ENCODE measurements at places on chromosomes 7 and 10.
A peak's percentile ranks its signal among the peaks of the same experiment; 100 is the strongest.

GRCh38 chr10:14253711-14254110 lies 77.0 kb downstream of the FRMD4A start:
- DNase-seq: no peak

GRCh38 chr7:68922850-68923249 lies 675.4 kb upstream of the AUTS2 start:
- no peak for DNase-seq

DNA sequence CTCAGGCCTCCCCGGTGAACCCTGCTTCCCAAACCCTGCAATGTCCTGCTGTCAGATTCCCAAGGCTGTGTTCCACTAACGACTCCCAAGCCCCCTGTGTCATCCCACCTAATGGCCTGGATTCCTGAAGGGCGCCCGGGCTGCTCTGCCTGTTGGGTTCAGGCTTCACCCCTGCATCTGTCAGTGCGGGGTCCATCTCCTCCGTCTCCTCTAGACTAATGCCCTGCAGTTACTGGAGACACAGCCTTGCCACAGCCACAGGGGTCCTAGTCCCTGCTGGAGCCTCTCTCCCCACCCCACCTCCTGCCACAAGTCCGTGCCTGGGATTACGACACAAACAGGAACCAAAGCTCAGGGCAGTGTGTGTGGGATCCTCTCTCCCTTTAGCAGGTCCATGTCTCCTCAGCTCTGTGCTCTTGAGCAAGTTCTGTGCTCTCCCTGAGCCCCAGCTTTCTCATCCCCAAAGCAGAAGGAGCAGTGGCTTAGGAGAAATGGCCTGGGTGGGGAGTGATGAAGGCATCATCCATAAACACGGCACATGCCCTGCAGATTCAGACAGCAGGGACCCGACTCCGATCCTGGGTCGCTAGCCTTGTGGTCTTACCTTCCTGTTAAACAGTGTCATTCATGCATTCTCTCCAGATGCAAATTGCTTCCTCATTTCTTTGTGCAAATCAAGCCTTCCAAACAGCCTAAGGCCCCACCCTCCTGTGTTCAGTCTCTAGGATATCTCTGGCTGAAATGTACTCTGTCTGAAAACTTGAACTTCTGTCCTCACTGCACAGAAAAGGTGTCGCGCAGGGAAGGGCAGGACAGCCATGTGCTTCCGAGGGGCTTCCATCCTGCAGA lies 8.2 kb upstream of the RBP3 start:
- DNase-seq: no peak

DNA sequence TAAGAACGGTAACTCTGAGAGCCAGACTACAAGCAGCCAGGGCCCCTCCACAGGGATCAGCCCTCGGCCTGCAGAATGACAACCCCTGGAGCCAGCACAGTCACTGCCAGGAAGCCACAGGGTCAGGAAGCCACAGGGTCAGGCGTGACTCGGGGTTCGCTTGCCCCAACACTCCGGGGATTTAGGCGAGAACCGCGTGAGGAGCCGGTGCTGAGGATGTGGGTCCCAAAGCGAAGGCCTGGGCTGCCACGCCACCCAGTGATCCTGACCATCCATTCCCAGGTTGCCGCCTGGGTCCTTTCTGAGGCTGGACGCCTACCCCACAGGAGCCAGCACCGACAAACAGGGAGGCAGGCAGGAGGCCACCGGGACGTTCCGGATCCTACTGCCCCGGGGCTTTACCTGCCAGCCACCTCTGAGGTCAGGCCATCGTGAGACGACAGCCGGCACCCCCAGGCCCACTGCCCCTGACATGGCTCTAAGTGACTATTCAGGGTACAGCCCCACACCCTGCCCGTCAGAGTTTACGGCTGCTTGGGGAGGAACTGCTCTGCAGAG lies 228.6 kb downstream of the ELFN1 start:
- DNase-seq: no peak

GRCh38 chr10:92692080-92692671 lies 2.4 kb downstream of the HHEX start:
- DNase-seq: no peak

DNA sequence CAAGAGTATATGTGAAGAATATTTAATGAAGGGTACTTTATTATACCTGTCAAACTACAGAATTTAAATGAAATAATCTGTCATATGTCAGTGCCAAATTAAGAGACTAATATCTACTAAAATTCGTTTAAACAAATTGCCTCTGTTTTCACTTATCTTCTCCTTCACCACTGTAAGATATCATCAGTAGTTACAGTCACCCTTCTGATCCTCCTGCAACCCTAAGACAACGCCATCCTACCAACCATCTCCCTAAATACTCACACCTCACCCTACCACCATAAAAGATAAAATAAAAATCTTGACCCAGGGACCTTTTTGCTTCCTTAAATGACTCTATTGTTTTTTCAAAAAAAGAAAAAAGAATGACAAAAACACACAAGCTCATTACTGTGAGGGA lies 20.8 kb downstream of the EZH2 start:
- no peak for DNase-seq

DNA sequence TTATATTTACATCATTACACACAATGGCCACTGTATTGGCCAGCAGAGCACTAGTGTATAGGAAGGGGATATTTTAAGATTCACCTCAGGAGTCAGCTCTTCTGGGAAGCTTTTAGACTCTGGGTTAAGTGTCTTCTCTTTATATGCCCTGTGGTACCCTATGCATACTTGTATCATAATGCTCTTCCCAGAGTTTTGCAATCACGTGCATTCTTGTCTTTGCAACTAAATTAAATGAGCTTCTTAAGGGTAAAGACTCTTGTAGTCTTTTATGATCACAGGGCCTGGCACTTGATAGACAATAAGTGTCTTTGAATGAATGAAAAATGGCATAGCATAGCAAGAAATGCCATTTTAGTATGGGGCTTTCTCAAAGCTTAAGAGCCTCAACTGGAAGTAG lies 35.4 kb upstream of the ARMS2 start:
- DNase-seq: no peak

DNA sequence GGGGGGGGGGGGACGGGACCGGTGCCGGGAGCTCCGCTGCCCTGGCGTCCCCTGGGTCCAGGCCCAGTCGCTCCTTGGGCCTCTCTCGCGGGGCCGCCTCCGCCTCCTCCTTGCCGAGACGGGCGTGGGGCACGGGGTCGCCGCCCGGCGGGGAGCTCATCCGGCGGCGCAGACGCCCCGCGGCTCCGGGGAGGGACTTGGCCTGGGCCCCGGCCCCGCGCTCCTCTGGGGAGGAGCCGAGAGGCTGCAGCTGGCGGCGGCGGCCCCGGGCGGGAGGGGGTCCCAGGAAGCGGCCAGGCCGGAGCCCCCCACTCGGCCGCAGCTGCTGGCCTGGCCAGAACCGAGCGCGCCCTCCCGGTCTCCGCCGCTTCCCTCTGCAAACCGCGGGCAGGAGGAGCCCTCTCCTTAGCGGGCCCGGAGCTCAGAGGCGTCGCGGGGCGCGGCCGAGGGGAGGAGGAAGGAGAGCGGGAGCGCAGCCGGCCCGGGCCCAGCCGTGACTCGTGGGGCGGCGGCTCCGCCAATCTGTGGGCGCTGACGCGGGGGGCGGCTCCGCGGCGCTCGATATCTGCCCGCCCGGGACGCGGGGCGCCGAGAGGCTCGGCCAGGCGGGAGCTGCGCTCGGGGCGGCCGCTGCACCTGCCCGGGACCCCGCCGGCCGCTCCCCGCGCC lies at the start of gene FAM20C:
FAM20C (plus strand) TSS at position 591 of the 669 bp plus-strand sequence. CDS start 629 bp downstream, outside the sequence.
- peak; percentile 82 for DNase-seq

- DNase-seq: no peak
Observed at GRCh38 chr10:131742500-131742951, 158.3 kb upstream of the PPP2R2D start.

GRCh38 chr10:133260895-133261725 lies 15.6 kb downstream of the ADAM8 start:
- DNase-seq: peak; percentile 69

- peak; percentile 8 for DNase-seq
Observed at GRCh38 chr7:159091041-159091440, 53.6 kb downstream of the VIPR2 start.

- DNase-seq: no peak
Observed at GRCh38 chr7:108650467-108650866, 80.8 kb downstream of the DNAJB9 start.

- DNase-seq: no peak
Observed at GRCh38 chr10:86316990-86317389, 49.6 kb downstream of the GRID1 start.

DNA sequence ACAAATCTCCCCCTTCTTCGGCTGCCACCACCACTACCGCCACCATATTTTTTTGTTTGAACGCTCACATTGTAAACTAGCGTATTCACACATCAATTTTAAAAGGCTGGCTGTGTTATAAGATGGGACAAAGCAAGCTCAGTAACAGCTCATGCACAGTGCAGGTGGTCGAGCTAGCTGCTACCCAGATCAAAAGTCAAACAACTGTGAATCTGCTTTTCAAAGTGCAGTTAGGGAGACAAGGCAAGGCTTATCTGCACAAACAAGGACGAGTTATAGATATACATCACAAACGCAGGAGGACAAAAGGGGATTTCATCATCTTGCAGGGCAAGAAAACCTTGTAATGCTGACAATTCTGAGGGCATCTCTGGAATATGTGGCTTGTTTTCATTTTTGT lies 231.6 kb downstream of the VTI1A start:
- DNase-seq: no peak

DNA sequence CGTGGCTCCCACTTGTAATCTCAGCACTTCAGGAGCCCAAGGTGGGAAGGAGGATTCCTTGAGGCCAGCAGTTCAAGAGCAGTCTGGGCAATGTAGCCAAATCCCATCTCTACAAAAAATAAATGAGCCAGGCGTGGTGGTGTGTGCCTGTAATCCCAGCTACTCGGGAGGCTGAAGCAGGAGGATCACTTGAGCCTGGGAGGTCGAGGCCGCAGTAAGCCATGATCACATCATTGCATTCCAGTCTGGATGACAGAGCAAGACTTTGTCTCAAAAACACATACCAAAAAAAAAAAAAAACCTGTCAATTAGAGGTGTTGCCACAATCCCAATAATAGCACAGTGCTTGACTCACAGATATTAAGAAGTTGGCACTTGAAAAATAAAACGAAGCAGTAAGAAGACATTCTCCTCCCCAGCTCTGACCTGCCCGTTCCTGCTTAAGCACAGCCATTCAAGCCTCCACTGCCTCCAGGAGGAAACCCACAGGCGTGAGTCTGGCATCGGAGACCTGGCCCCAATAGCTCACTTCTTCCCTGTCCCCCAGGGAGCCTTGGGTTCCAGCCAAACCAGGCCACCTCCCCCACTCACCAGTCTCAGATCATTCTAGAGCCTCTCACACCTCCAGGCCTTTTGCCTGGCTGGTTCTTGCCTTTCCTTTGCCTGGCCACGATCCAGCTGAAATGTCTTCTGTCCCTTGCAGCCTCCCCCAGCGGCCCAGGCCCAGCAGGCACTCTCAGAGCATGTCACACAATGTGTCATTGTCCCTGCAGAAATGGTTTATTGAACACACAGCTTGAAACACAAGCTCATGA lies 45.3 kb upstream of the GTF2I start:
- DNase-seq: peak; percentile 83

- DNase-seq: no peak
Observed at GRCh38 chr7:116197360-116197759, 13.0 kb upstream of the TES start.

- DNase-seq: no peak
Observed at GRCh38 chr10:121002586-121003205, 151.5 kb downstream of the WDR11 start.

DNA sequence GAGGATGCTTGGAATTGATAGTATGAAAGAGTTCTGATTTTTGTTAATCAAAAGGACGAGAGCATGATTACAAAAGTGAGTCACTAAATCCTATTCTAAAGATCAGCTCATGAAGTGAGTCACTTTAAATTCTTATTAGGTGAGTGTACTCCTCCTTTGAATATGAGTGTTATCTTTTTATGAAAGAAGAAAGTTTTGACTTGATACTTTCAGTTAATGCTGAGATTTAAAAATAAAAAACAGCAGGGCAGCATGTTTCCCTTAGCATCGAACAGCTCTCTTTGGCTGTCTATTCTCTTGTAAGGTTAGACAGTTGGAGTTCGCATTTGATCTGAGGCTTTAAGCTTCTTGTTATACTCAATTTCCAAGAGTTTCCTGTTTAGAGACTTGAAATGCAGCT lies 222.0 kb downstream of the TWIST1 start:
- DNase-seq: no peak

DNA sequence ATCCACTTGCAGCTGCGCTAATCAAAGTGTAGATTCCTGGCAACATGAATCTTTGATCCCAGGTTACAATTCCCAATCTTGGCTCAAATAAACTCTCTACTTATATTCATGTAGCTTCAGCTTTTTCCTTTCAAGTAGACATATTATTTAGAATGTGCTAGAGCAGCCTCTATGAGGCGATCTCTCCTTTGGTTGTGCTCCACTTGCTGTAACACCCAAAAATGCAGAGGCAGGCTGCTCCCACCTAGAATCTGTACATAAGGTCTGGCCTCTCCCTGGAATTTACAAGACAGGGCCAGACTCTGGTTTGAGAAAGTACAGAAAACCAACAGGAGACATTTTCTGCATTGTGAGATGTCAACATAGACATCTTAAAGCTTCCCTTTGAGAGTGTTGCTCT lies 23.1 kb downstream of the ZNF107 start:
- DNase-seq: no peak

- no peak for DNase-seq
Observed at GRCh38 chr7:68348401-68348800, 1249.9 kb upstream of the AUTS2 start.

DNA sequence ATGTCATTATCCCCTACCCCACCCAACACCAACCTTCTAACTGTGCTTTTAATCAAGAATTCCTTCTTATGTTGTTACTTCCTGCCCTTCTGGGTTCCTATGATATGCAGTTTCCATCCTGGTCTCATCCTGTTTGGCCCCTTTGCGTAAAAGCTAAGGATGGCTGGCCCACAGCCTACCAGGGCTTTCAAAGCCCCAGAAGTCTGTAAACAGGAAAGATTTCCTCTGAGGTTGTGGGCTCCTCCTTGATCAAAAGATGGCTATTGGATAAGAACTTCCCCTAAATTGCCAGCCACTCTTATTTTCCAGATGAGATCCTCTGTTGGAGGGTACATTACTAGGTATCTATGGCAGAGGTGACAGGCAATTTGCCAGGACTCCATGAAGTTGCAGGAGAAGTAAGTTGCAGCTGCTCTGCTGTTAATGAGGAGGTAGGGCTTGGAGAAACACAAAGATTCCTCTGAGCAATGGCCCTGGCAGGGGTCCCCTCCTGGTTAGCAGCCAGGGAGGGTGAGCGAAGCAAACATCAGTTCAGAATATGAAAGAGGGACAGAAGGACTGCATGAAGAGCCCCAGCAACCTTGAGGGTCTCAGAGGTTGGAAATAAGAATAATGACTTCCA lies 32.1 kb downstream of the NRP1 start:
- no peak for DNase-seq

- no peak for DNase-seq
Observed at GRCh38 chr7:131241386-131241785, 86.3 kb upstream of the MKLN1 start.
